Activated CD8-positive, alpha-beta memory T cell treated with anti-CD3 and anti-CD28 coated beads, Interleukin-2, amount 10 ng/mL, durations not matched to agents 7 days and 5 days (primary cell): ENCODE measurements at places on chromosomes 13 and 19. TPM values are rescaled to one million over a fixed set of nuclear protein-coding genes. Genes with fewer than 3 reads are reported as not detected.

DNA sequence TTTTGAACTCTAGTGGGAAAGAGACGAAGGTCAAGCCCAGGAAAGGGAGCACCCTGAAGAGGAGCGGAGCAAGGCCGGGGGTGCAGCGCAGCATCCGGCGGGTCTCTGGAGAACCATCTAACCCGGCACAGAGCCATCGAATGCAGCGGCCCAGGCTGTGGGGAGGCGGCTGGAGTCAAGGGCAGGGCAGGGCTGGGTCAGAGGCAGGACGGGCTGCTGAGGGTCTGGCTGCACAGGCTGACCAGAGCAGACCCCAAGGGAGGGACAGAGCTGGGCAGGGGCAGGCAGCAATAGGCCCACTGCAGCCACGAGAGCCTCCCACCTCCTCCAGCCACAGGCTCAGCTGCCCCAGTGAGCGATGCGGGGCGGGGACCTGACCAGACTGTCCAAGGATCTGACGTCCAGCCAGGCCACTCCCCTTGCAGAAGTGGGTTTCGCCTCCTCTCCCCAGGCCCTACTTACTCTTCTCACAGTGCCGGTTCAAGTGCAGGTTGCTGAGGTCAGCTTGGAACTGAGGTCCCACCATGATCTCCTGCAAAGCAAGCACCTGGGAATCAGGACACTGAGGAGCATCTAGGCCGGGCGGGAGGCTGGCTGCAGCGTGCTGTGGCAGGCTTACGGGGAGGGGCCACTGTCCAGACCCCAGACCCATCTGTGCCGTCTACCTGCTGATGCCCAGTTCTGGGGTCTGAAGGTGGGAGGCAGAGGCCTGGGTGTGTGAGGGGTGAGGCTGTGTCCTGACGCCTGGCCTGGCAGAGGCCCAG, 19.2 kb downstream of the MIER2 start:
- H3K36me3 ChIP-seq, result peaks cover 56% of the 10 kb centered on the region
- no peak for DNase-seq
- H3K27me3 ChIP-seq, result no peaks in the 10 kb centered on the region
- H3K4me1 ChIP-seq, result no peaks in the 10 kb centered on the region
- H3K4me3 ChIP-seq, result no peak overlapping the region

- DNase-seq, result peak; percentile 72
- H3K36me3 ChIP-seq, result no peaks in the 10 kb centered on the region
Observed at GRCh38 chr19:51607920-51608562, 22.2 kb downstream of the SIGLEC5 start.

- no peaks in the 10 kb centered on the region for H3K4me1 ChIP-seq
- H3K27me3 ChIP-seq, result no peaks in the 10 kb centered on the region
- no peak for DNase-seq
- no peak overlapping the region for H3K4me3 ChIP-seq
- H3K36me3 ChIP-seq, result no peaks in the 10 kb centered on the region
Observed at GRCh38 chr13:61138857-61139256, 276.8 kb downstream of the PCDH20 start.

DNA sequence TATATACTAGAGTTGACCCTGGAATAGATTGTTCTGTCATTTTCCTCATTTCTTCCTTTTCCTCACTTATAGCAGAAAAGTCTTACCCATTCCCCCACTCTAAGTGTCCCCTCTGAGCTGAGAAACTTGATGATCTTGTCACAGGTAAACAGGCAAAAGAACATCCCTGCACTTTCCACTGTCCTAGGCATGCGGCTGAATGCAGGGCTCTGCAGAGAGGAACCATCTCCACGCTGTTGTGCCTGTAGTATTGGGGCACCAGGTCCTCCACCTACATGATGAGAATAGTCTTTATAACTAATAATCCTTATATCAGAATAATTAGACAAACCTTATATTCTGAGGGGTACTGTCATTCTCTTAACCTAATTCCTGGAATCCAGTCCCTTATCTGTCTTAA, 211.3 kb downstream of the RBM26 start:
- peaks cover 22% of the 10 kb centered on the region for H3K36me3 ChIP-seq
- no peak for DNase-seq
- peaks cover 56% of the 10 kb centered on the region for H3K4me1 ChIP-seq
- H3K4me3 ChIP-seq, result no peak overlapping the region
- H3K27me3 ChIP-seq, result peaks cover 6% of the 10 kb centered on the region
- H3K27ac ChIP-seq, result peak overlapping the region; percentile 64

GRCh38 chr19:12648088-12648487, 18.5 kb downstream of the MAN2B1 start:
- H3K36me3 ChIP-seq, result peaks cover 28% of the 10 kb centered on the region
- H3K4me3 ChIP-seq, result no peak overlapping the region
- DNase-seq, result no peak
- H3K4me1 ChIP-seq, result peaks cover 2% of the 10 kb centered on the region

- peak; percentile 92 for DNase-seq
- no peaks in the 10 kb centered on the region for H3K27me3 ChIP-seq
- peaks cover 26% of the 10 kb centered on the region for H3K4me1 ChIP-seq
- H3K36me3 ChIP-seq, result peaks cover 12% of the 10 kb centered on the region
- H3K27ac ChIP-seq, result peak within 1 kb of the TSS; percentile 88
Observed at GRCh38 chr19:7636691-7637373, at the start of gene STXBP2. Gene STXBP2 (plus strand): TSS chr19:7637110. CDS start chr19:7637150, 40 bp downstream.

GRCh38 chr19:5478241-5478924, 23.2 kb downstream of the ZNRF4 start:
- peaks cover 10% of the 10 kb centered on the region for H3K27me3 ChIP-seq
- DNase-seq, result no peak
- H3K36me3 ChIP-seq, result no peaks in the 10 kb centered on the region
- no peaks in the 10 kb centered on the region for H3K4me1 ChIP-seq
- H3K4me3 ChIP-seq, result no peak overlapping the region
- H3K27ac ChIP-seq, result no peak overlapping the region

DNA sequence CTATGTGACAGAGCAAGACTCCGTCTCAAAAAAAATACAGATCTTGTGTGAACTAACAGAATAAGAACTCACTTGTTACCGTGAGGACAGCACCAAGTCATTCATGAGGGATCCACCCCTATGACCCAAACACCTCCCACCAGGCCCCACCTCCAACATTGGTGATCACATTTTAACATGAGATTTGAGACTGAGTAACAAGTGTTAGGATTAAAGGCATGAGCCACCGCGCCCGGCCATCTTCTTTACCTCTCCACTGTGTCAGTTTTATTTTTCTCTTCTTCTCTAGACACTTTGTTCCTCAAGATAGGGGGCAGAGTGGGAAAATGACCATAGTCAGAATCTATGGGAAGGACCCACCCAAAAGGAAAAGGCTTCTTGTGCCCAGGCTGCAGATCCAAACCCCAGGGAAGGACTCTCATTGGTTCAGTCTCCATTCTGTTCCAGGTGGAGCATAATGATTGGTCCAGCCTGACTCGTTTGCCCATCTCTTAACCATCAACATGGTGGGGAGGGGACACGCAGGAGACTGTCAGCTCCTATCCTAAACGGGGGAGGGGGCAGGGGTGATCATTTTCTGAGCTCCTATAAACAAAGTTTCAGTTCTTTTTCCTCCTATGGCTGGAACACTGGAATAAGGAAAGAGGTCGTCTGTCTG, 1.3 kb upstream of the CALM3 start:
- DNase-seq, result no peak
- H3K4me1 ChIP-seq, result peaks cover 31% of the 10 kb centered on the region
- H3K4me3 ChIP-seq, result peak overlapping the region; percentile 98
- H3K36me3 ChIP-seq, result peaks cover 19% of the 10 kb centered on the region
- H3K27me3 ChIP-seq, result peaks cover 8% of the 10 kb centered on the region

- H3K4me1 ChIP-seq, result no peaks in the 10 kb centered on the region
- no peaks in the 10 kb centered on the region for H3K36me3 ChIP-seq
- no peak overlapping the region for H3K27ac ChIP-seq
- H3K27me3 ChIP-seq, result peaks cover under 1% of the 10 kb centered on the region
Observed at GRCh38 chr13:35718084-35718483, 241.6 kb upstream of the MAB21L1 start.

- H3K27me3 ChIP-seq, result no peaks in the 10 kb centered on the region
- no peak for DNase-seq
Observed at GRCh38 chr13:67303661-67304333, 73.7 kb upstream of the PCDH9 start.

DNA sequence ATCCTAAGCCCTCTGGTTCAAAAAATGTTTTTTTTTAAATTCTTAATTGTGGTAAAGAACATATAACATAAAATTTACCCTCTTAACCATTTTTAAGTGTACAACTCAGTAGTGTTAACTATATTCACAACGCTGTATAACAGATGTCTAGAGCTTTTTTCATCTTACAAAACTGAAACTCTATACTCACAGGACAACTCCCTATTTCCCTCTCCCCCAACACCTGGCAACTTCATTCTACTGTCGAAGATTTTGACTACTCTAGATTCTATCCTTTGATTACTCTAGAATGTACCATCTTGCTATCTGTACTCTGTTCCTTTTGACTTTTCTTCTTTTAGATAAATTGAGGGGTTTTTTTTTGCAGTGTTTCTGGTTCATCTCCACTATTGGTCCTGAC, 200.4 kb downstream of the KLF12 start:
- H3K36me3 ChIP-seq, result peaks cover 5% of the 10 kb centered on the region
- H3K4me1 ChIP-seq, result peaks cover 22% of the 10 kb centered on the region
- H3K4me3 ChIP-seq, result no peak overlapping the region

GRCh38 chr19:32652894-32653598, 21.9 kb downstream of the ANKRD27 start:
- H3K4me1 ChIP-seq, result peaks cover 4% of the 10 kb centered on the region
- DNase-seq, result no peak

DNA sequence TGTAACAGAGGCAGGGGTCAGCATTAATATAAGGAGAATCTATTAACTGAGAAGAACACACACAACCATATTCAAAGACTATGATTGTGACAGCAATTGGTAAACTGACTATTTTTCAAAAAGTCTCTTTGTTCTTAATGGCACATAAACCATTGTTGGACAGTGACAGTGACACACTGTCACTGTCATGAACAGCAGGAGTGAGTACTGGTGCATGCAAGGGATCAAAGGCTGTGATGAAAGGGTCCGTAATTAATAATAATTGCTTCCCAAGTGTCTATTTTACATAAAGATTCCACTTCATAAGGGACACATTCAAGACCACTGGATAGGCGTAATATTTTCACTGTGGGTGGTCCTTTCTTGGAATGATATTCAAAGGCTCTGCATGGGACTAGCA, 50.7 kb downstream of the LHFPL6 start:
- peaks cover 37% of the 10 kb centered on the region for H3K27me3 ChIP-seq
- H3K4me1 ChIP-seq, result no peaks in the 10 kb centered on the region
- no peak overlapping the region for H3K4me3 ChIP-seq
- no peak overlapping the region for H3K27ac ChIP-seq
- H3K36me3 ChIP-seq, result no peaks in the 10 kb centered on the region
- no peak for DNase-seq

DNA sequence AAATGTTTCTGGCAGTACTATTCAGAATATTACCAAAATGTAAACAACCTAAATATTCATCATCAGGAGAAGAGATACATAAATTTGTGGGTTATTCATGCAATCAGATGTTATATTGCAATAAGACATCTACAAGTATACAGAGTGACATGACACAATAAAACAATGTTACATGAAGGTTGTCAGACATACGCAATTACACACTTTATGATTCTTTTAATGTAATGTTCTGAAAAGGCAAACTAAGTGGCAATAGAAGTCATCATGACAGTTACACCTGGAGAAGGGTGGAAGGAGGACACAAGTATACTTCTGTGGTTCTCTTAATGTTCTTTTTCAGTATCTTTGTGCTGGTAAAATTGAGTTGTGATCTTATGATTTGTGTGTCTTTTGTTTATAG, 95.8 kb upstream of the PRR20A start:
- H3K4me3 ChIP-seq, result no peak overlapping the region
- no peaks in the 10 kb centered on the region for H3K27me3 ChIP-seq
- H3K4me1 ChIP-seq, result no peaks in the 10 kb centered on the region
- H3K27ac ChIP-seq, result no peak overlapping the region

GRCh38 chr13:32850316-32851052, 165.7 kb upstream of the KL start:
- H3K4me1 ChIP-seq, result no peaks in the 10 kb centered on the region
- H3K4me3 ChIP-seq, result no peak overlapping the region
- no peaks in the 10 kb centered on the region for H3K36me3 ChIP-seq
- DNase-seq, result no peak

- H3K36me3 ChIP-seq, result peaks cover 35% of the 10 kb centered on the region
- no peak for DNase-seq
- no peaks in the 10 kb centered on the region for H3K27me3 ChIP-seq
- no peak overlapping the region for H3K27ac ChIP-seq
- no peak overlapping the region for H3K4me3 ChIP-seq
Observed at GRCh38 chr19:47266401-47266941, 8.2 kb upstream of the INAFM1 start.

GRCh38 chr19:11382898-11383705, 1.0 kb downstream of the EPOR start:
- DNase-seq, result peak; percentile 74
- H3K27me3 ChIP-seq, result peaks cover 19% of the 10 kb centered on the region
- H3K36me3 ChIP-seq, result peaks cover 5% of the 10 kb centered on the region
- peaks cover 30% of the 10 kb centered on the region for H3K4me1 ChIP-seq

- peaks cover 41% of the 10 kb centered on the region for H3K4me1 ChIP-seq
- no peak for DNase-seq
- no peaks in the 10 kb centered on the region for H3K36me3 ChIP-seq
Observed at GRCh38 chr13:114161028-114161556, 18.0 kb upstream of the CFAP97D2 start.

DNA sequence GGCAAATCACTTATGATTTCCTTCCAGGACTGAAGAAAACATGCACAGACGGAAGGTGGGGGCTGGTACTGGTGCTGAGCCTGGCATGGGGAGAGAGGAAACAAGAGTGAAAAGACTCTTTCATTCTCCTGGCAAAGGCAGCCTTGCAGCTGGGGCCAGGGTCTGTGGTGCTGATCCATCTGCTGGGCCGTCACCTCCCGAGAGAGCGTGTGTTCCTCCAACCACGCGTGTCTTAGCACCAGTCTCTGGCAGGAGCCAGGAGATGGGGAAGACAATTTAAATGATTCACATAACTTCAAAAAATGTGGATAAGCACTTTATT, 23.9 kb upstream of the SPART start:
- H3K4me3 ChIP-seq, result no peak overlapping the region
- H3K27ac ChIP-seq, result no peak overlapping the region
- no peaks in the 10 kb centered on the region for H3K36me3 ChIP-seq
- no peaks in the 10 kb centered on the region for H3K4me1 ChIP-seq
- no peaks in the 10 kb centered on the region for H3K27me3 ChIP-seq

DNA sequence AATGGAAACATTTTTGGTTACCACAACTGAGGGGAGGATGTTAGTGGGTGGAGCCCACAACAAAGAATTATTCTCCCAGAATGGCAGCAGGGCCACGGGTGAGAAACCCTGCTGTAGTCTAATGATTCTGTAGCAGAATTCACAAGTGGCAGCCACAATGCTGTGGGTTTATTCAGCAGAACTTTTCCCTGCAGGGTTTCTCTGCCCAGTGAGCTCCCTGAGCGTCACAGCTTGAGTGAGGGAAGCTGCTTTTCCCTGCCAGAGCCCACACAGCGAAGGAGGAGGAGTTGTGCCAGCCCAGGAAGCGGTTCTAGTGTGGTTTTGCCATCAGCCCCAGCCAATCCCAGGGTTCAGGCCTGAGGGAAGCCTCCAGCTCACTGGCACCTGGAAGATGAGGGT, 4.4 kb downstream of the ATP12A start:
- peaks cover 40% of the 10 kb centered on the region for H3K27me3 ChIP-seq
- peaks cover 45% of the 10 kb centered on the region for H3K4me1 ChIP-seq
- no peaks in the 10 kb centered on the region for H3K36me3 ChIP-seq
- DNase-seq, result no peak
- peak overlapping the region; percentile 68 for H3K27ac ChIP-seq

Gene SLC17A7
- total RNA-seq, result 0.19 TPM

Gene SHISA2
- total RNA-seq, result not detected

Gene NXNL1
- not detected for total RNA-seq

Gene MEF2B
- 7.2 TPM for total RNA-seq

Gene PSG4
- total RNA-seq, result not detected

Gene GJB2
- total RNA-seq, result 8.7 TPM

Gene ZNF43
- 21.4 TPM for total RNA-seq

Gene MYO16
- total RNA-seq, result 0.05 TPM

Gene MICU2
- 34.6 TPM for total RNA-seq

Gene TUBB4A
- 7.5 TPM for total RNA-seq

Gene JAK3
- total RNA-seq, result 146 TPM

Gene PDX1
- total RNA-seq, result not detected

Gene NLRP9
- total RNA-seq, result not detected

Gene CCDC122
- 1.3 TPM for total RNA-seq
